ENCODE measurements at places on chromosomes 4 and X.

DNA sequence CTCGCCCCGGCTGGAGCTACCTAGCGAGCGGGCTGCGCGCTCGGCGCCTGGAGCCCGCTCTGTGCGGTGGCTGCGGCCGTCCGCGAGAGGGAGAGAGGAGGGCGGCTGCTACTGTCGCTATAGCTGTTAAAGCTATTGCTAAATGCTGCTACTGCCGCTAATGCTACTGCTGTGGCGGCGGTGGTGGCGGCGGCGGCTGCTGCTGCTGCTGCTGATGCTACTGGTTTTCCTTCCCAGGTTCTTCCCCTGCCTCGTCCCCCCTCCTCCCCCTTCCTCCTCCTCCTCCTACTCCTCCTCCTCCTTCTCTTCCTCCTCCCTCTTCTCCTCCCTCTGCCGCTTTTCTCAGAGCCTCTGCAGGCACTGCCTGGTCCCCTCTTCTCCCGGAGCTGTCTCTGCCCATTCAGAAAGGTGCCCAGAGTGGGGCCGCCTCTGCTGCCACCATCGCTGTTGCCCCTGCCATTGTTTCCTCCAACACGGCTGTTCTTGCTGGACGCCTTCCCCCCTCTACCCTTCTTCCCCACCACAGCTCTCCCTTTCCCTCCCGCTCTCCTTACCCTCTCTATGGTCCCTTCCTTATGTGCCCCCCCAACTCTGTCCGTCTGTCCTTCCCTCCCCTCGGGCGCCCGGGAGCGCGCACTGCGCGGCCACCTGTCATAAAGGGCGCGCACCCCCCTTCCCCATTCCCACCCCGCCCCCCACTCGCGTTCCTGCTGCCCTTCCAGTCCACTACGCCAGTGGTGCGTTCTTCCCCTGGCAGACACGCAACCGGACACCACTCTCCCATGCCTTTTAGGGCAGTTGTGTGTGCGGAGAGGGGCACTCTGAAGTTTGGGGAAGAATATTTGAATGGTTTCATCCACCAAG, at the start of gene NEXMIF:
Gene NEXMIF, minus strand, starts transcription at position 228 of the 864 bp plus-strand sequence.
- DNase-seq = no peak

DNA sequence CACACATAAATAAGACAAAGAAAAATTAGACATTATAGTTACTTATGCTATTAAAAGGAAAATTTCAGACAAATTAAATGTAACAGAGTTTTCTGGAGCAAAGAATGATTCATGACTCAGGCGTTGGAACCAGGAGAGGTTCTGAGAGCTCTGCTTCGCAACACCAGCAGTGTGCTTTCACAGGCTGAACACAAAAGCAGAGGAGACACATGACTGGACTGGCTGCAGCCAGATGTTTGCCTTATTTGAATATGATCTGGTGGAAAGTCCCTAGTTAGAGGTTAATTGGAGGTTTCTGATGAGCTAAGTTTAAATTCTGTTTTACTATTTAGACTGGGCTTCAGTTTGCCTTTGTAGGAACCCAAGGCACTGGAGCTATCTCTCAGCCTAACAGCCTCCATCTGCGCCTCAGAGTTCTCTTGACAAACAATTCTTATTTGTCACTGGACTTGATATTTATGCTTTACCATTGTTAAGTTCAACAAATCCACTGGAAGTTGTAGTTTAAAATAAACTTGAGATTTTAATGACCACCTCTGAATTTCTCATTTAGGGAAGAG, 16.2 kb downstream of the BOD1L1 start:
- no peak for DNase-seq

GRCh38 chr4:190014771-190015537, 12.1 kb downstream of the FRG2 start:
- DNase-seq = no peak

- DNase-seq = no peak
Observed at GRCh38 chrX:154366666-154367055, 7.8 kb downstream of the FLNA start.
